ENCODE measurements at places on chromosomes 16 and 17.
A peak's percentile ranks its signal among the peaks of the same experiment; 100 is the strongest.

- DNase-seq, result no peak
These were observed 3.2 kb downstream of the KSR1 start for GRCh38 chr17:27459433-27459832.

DNA sequence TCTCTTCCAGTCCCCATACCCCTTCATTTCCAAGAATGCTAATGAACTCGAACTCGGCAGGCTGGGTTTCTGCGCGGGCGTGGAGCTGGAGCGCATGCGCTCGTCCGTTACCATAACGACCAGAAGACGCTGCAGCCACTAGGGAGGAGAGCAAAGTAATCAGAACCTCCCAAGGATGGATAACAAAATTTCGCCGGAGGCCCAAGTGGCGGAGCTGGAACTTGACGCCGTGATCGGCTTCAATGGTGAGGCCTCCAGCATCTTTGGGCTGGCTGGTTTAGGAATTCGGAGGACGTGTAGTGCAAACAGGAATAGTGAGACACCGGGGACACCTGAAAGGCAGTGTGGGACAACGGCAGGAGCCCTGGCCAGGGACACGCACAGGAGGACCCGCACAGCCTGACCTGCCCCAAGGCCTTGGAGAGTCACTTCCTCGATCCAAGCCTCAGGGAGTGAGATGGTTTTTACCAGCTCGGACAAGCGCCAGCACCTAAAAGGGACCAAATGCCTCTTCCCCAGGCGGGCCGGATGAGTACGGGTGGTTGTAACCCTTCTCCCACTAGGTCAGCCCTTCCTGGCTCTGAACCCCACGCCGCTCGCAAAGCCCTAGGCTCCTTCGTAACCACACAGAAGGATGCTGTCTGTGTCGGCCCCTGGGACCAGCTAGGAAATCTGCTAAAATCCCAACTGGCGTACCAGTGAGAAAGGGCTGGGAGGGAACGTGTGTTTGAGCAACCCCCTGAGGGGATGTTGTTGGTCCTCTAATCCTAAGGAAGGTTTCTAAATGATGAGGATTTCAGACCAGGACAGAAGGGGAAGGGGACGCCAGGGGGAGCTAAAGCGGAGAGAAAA is at the start of gene CFAP52:
Gene CFAP52 (plus strand): TSS at position 122 of the 852 bp plus-strand sequence. CDS start 54 bp downstream, at position 176.
- DNase-seq, result peak; percentile 86

GRCh38 chr17:47218896-47219430 is 9.8 kb downstream of the MYL4 start:
- DNase-seq, result no peak

DNA sequence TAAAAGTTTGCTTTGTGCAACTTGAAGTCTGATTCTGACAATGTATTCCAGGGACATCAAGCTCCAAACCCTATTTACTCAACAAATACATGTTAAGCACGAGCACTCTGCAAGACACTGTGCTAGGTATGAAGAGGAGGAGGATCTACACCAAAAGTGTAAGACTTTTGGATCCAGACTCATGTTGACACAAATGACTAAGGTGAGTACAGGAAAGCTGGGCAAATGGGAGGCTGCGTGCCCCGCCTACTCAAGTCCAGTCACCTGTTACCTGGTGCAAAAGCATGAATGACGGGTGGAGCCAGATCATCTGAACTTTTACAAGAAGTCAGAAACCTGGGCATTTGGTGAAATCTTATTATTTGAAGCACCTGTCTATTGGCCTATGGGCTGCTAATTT is 120.7 kb downstream of the ABCC12 start:
- no peak for DNase-seq

DNA sequence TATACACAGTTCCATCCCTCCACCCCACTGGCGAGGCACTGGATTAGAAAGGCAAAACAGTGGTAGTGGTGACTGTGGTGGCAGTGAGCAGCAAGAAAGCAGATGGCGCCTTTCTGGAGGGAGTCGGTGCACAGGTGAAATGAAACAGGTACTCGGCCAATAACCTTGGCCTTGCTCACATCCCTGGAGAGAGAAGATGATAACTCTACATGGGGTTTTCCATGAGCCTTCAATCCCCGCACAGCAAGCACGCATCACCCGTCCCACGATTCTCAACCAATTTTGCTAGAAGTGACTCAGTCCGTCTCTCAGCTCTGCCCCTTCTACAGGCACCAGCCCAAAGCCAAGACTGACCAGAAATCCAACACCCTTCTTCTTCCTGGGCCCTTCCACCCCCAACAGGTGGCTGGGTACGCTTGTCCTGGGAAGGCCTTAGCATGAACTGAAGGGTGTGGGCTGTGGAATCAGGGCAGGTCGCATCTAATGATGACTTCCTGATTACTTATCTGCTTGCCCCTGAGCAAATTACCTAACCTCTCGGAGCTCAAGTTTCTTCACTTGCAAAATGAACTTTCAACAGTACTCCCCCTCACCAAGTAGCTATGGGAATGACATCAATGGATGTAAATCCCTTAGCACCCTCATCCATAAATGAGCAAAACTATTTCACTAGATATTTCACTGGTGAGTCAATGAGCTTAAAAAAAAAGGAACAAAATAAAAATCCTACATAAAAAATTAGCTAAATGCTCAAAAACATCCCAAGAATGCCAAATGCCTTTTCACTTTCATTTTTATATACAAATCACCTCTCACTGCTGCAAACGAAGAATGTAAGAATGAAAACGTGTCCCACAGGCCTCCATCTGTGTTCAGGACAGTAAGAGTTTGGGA is 18.0 kb downstream of the XPO6 start:
- DNase-seq, result peak; percentile 75

- DNase-seq, result no peak
These were observed 3.1 kb upstream of the MMP2 start for GRCh38 chr16:55475919-55476318.

- no peak for DNase-seq
These were observed 406.7 kb upstream of the MAF start for GRCh38 chr16:80007231-80007630.

- DNase-seq, result peak; percentile 39
These were observed 981 bp downstream of the KCNH4 start for GRCh38 chr17:42179911-42180410.

DNA sequence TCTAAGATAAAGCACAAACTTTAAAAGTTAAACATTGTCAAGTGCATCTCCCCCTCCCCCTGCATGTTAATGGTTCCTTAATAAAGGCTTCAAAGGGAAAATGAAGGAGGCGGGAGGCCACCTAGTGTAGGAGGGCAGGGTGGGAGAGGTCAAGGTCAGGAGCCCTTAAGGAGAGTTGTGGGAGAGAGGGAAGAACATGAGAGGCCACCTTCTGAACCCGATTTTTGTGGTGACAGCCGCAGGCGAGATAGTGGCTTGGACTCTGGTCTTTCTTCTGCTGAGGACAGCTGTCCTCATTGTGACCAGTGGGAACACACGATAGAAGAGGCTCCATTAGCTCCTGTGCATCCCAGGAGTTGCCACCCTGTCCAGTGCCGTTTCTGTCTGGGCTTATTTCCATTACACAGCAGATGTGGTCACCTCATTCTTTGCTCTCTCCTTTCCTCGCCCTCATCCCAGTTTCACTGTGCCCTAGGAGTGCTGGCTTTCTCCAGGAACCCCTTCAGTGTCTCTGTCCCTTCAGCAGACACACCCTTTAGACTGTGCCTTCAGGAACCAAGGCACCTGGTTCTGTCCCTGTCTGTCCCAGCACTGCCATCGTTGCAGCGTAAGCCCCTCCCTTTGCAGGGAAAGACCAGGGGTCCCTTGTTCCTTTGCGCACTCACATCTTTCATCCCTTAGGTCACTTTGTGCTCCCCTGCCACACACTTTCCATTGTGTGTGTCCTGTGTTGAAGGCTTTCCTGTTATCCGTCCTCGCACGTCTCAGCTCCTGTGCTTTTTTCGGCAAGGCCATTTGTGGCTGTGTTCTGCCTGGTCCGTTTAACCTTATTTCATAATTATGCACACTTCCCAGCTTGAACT is 7.5 kb downstream of the SEC14L1 start:
- DNase-seq, result no peak
